Cerebellar nuclear complex (tissue), 1 donor: ENCODE measurements at places on chromosomes 2 and 18.

- DNase-seq, result no peak
These were observed 39.3 kb upstream of the PARD3B start for GRCh38 chr2:204505946-204506345.

GRCh38 chr2:42132191-42132965 lies 36.8 kb upstream of the EML4 start:
- peak; percentile 72 for DNase-seq

- no peak for DNase-seq
These were observed 24.7 kb upstream of the SERPINB5 start for GRCh38 chr18:63451799-63452660.

DNA sequence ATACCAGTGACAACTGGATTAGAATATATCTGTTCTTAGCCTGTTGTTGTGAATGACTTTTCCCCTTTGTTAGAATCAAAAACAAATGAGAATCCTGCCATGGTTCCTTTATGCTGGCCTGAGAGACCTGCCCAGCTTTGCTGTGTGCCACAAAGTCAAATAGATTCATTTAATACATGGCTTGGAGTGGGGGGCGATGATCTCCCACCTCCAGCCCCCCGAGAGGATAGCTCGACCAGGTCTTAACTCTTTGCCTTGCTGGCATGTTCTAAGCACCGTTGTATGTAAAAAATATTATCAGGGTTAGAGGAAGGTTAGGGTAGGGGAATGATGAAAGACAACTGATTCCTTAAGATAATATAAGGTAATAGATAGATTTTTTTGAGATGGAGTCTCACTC lies 22.2 kb upstream of the DGKD start:
- no peak for DNase-seq

DNA sequence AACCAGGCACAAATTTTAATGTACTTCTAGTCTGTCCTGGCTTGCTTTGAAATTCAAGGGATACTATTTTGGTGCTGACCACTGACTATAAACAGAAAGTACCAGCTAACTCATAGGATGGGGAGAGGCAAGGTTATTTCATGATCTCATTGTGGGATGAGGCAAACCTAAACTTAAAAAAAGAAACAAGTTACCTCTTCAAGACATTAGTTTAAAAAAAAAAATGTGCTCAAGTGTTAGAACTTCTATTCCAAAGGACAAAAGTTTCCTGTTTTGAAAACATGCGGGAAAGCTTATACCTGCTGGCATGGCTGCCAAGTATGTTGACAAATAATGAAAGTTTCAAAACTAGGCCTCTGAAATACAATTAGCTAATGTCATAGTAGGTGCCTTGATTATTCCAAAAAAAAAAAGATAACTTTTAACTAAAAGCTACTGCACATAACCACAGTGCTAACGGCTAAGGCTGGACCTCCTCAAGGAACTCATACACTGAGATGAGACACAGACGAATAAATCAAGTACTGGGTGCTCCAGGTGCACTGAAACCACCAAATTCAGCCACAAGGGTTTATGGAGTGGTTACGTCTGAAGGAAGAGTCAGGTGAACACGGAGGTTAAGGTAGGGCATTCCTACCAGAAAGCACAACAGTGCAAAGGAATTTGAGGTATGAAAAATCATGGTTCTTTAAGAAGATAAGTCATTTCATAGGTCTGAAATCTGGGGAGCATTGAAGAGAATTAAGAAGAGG lies 38.1 kb downstream of the TMEM131 start:
- DNase-seq, result no peak

DNA sequence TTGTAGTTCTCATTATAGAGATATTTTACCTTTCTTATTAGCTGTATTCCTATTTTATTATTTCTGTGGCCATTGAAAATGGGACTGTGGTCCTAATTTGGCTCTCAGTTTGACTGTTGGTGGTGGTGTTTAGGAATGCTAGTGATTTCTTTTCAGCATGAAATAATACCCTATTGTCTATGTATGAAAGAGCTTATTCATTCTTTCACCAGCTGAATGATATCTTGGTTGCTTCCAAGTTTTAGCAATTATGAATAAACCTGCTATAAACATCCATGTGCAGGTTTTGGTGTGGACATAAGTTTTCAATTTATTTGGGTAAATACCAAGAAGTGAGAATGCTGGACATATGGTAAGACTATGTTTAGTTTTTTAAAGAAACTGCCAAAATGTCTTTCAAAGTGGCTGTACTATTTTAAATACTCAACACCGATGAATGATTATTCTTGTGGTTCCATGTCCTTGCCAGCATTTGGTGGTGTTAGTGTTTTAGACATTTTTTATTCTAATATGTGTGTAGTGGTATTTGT lies 501.6 kb upstream of the GYPC start:
- no peak for DNase-seq

DNA sequence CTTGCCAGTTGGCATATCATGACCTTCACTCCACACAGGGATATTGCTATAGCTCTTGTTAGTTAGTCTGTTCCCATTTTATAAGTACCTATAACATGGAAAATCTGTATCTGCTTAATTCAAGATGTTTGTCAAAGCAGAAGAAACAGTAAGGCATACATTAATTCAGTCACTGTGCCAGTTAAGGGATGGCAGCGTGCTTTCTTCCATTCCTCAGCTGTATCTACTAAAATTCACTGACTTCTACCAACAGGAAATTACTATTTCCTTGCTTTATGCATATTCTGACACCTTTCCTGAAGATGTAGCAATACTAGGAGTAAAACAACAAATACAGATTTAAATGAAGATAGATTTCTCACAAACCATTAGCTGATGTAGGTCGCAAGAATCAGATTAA lies 59.9 kb downstream of the RNF152 start:
- no peak for DNase-seq

DNA sequence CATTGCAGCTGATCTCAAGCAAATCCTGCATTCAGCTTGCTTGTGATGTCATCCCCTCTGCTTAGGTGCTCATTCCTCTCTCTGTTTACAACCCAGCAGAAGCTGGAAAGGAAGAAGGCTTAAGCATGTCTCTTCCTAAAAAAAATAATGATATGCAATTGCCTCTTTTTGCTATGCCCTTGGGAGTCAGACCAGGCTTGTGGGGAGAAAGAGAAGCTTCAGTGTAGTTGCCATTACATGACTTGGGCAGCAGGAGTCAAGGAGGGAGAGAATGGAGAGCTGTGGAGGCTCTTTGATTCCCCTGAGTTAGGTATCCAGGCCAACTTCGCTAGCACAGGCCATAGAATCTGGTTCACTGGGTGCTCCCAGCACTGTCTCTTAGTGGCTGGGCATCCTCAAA lies 101.1 kb downstream of the MAPK4 start:
- no peak for DNase-seq

DNA sequence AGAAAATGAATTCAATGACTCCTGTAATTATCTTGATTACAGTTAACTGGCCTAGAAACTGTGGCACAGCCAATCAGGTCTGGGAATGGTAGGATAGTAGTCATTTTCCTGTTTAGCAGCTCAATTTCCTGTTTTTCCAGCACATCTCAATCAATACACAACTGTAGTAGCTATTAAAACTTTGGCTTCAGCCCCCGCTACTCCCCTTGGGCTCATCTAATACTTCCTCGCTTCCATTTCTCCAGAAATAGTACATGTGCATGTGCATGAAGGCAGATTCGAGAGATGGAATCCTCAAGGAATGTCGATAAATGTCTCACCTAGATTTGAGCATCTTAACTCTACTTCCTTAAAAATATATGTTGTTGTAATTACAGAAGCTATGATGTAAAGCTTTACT lies 9.7 kb downstream of the COBLL1 start:
- DNase-seq, result no peak

DNA sequence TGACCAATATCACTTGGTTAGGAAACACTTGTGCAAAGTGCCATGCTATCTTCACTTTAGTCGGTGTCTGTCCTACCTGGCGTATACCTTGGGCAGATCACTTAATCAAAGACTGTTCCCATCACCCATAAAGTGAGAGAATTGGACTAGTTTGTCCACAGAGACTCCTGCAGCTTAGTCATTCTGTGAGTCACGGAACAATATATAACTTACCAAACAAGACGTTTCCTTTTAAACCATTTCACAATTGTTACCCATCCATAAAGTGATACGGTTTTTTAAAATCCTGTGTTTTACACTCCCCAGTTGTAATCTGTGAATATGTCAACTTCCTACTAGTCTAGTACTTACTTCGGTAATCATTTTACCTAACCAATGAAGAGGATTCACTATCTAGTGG lies 499.3 kb upstream of the SMIM21 start:
- DNase-seq, result no peak

GRCh38 chr2:112754564-112754963 lies 9.8 kb downstream of the CKAP2L start:
- DNase-seq, result no peak

DNA sequence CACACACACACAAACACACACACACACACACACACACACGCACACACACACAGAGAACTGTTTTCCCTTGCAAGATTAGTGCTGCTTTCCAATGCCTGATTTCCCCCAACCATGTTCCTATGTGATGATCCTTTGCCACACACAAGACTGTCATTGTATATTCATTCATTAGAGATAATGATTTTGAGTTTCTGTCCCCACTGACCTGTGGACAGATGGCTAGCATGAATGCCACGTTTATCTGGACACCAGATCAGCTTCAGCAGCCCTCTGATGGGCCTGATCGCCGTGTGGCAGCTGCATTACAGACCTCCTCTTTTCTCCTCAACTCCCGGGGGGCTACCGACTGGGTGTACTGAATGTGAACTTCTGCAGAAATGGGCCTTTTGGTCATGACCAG lies 353.0 kb downstream of the MYCN start:
- no peak for DNase-seq

DNA sequence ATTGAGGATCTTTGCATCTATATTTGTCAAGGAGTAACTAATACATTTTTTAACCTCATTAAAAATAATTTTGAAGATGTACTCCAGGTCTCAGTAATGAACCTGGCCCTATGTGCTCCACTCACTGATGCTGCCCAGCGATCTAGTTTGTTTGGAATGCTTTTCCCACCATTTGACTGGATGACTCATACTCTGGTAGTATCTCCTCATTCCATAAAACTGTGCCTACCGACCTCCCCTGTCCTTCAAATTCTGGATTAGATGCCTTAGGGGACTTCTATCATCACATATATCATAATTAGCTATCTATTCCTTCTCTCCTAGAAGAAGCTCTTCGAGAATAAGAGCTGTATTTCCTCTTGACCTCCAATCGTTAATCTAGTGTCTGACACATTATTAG lies 83.8 kb downstream of the FAM117B start:
- DNase-seq, result no peak

DNA sequence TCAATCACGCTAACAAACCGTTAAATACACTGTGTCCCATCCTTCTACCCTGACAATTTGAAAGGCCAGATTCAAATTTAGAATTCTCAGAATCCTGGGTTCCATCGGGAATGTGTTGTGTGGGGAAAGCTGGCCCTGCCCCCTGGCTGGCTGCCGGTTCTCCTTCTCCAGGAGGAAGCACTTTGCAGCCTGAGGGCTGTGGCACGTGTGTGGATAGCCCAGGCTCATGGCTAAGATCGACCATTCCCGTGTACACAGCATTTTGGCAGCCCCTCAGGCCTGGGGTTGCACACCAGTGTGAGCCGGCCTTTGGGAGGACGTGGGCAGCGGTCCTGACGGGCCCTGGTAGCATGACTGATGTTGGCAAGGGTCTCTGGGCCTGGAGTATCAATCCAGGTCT lies 51.0 kb upstream of the ROCK2 start:
- no peak for DNase-seq

DNA sequence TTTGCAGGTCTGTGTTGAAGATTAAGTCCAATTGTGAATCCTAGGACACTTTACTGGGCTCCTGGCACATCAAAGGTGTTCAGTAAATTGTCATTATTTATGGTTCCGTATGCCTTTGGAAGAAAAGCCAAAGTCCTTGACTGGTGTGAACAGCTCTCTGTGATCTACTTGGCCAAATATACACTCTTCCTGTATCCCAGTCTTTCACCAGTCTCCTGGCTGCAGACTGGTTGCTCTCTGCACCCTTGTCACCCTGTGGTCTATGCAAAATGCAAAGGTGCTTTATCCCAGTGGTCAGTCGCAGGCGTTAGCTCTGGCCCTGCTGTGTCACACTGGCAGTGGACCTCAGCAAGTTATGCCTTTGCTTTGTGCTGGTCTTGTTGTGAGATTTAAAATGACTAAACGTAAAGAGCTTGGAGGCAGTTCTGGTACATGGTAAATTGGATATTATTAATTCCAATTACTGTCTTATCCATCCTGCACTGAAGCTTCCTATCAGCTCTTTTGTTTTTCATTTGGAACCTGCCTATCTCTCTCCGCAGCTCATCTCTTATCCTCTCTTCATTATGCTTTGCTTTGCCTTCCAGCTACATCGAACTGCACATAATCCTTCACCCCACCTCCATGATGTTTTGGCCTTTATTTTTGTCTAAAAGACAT lies 83.1 kb downstream of the MYO1B start:
- no peak for DNase-seq

DNA sequence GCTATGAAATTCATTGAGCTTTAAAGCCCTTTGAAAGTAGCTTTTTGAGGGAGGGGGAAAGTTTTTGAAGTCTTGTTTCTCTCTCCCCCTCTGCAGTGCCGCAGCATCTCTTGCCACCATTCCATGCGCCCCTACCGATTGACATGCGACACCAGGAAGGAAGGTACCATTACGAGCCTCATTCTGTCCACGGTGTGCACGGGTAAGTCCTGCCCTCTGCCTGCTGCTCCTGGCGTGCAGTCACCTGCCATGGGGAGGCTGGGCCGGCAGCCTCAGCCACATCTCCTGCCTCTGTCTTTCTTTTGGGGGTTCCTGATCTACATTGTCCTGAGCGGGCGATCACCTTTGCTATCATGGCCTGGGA lies 191.6 kb downstream of the GLI2 start:
- no peak for DNase-seq

- no peak for DNase-seq
These were observed 17.3 kb upstream of the RNF152 start for GRCh38 chr18:61910101-61910500.

DNA sequence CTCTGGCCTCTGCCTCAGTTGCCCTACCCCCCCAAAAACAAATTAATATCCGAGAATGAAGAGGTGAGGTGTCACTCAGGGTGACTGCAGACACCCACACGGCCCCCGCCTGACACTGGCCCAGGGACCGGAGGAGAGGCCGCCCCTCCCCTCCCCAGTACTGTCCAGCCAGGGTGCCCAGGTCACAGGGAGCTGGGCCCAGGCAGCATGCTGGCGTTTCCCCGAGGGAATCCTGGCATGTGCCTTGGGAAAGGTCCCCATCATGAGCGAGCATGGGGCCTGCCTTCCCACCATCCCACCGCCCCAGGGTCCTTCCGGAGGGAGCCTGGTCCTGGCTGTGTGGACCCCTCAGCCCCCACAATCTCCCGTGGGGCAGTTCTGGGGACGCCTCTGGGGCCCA lies 3.0 kb downstream of the MAB21L4 start:
- DNase-seq, result no peak

- no peak for DNase-seq
These were observed 33.0 kb downstream of the VAPA start for GRCh38 chr18:9946831-9947230.

- DNase-seq, result no peak
These were observed 76.5 kb downstream of the CCDC102B start for GRCh38 chr18:68874361-68874760.

DNA sequence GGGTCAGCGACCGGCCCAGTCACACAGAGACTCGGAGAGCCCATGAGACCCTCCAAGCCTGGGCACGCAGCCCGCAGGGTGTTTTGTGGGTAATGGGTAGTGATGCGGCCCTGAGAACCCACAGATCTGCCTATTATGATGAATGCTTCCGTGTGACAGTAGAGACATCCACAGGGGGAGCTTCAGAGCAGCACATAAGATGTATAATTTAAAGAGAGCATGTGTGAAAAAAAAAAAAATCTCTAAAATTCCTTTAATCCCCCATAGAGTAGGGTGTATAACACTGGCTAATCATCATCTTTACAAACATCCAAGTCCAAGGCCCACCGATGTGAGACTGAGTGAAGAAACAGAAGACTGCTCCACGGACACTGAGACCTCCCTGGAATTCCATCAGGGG lies 34.6 kb downstream of the BIN1 start:
- DNase-seq, result no peak
